ENCODE measurements at places on chromosomes 5 and 9.

GRCh38 chr5:67537439-67538148 is 341.0 kb upstream of the CD180 start:
- no peak for DNase-seq

GRCh38 chr5:13763719-13764118 is 180.8 kb downstream of the DNAH5 start:
- DNase-seq: no peak

GRCh38 chr5:161397448-161397847 is 149.1 kb downstream of the GABRB2 start:
- DNase-seq: no peak

DNA sequence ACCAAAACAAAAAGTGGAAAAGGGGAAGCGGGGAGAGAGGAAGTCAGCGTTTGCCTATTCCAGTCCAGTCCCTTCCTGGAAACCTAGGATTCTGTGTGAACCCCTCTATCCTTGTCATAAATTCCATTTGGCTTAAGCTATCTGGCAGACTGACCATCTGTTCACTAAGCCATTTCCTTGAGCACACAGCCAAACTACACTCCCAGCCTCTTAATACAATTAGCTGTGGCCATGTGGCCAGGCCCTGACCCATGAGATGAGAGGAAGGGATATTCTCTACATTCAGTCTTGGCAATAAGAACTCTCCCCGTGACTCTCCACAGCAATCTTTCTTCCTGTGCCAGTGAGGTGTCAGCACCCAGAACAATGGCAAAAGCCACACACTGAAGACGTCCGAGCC is 424.8 kb downstream of the TLE1 start:
- DNase-seq: no peak

DNA sequence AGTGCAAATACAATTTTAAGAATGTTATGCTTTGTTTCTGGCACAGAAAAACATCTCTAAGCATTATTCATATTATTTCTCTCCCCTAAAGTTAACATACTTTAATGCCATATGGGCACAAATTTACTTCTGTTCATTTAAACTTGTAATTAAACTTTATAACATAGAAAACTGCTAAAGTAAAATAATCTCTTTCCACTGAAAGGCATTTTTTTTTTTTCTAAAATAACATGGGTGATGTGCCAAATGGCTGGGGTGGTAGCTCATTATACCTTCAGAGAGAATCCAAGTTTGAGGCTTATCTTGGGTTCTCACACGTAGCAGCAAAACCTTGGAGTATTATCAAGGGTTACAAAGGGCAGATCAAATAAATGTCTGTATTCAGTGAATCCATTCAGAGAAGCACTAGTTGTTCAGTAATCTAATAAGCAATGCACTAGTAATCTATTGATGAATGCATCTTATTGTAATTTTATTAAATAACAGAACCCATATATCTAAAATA is 257.6 kb upstream of the POU5F2 start:
- no peak for DNase-seq
